Left hindlimb (tissue), 1 donor: ENCODE measurements at places on chromosomes 16 and 17.

GRCh38 chr16:84614623-84614967, 3.3 kb downstream of the COTL1 start:
- DNase-seq, result no peak

DNA sequence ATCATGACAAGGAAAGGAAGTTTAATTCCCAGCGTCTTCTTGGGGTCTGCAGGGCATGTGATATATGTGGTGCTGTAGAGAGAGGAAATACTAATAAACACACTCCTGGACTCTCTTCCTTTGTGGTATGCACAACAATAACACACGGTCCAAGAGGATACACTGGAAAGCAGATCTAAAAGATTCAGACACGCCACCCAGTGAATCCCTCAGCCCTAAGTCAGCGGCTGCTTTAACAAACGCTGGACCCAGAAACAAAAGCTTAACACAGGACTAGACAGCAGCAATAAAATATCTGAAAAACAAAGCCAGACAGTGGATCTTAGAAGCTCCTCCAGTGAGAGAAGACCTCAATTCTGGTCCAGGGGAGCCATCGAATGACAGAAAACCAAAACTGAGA, 13.1 kb downstream of the CFAP20 start:
- DNase-seq, result no peak

DNA sequence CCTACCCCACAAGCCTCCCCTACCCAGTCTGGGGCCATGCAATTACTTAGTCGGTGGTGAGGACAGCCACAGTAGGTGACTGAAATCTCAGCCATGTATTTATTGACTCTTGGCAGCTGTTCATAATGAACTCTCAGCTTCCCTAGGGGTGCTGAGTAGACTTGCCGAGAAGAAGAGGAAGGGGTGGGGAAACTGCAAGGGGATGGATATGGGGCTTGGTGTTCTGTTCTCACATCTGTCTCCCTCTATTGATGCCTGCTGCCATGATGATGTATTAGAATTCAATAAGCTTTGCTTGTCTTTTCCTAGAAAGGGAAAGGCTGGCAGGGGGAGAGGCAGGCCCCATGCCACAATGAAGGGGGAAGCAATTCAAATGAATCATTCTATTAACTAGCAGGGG, 112.9 kb downstream of the GP2 start:
- no peak for DNase-seq

- no peak for DNase-seq
Observed at GRCh38 chr16:65120461-65120830, 1.4 kb downstream of the CDH11 start.

- DNase-seq, result no peak
Observed at GRCh38 chr17:34172390-34172918, 82.6 kb upstream of the CCL2 start.

GRCh38 chr16:50440531-50440930, 71.7 kb upstream of the BRD7 start:
- no peak for DNase-seq

DNA sequence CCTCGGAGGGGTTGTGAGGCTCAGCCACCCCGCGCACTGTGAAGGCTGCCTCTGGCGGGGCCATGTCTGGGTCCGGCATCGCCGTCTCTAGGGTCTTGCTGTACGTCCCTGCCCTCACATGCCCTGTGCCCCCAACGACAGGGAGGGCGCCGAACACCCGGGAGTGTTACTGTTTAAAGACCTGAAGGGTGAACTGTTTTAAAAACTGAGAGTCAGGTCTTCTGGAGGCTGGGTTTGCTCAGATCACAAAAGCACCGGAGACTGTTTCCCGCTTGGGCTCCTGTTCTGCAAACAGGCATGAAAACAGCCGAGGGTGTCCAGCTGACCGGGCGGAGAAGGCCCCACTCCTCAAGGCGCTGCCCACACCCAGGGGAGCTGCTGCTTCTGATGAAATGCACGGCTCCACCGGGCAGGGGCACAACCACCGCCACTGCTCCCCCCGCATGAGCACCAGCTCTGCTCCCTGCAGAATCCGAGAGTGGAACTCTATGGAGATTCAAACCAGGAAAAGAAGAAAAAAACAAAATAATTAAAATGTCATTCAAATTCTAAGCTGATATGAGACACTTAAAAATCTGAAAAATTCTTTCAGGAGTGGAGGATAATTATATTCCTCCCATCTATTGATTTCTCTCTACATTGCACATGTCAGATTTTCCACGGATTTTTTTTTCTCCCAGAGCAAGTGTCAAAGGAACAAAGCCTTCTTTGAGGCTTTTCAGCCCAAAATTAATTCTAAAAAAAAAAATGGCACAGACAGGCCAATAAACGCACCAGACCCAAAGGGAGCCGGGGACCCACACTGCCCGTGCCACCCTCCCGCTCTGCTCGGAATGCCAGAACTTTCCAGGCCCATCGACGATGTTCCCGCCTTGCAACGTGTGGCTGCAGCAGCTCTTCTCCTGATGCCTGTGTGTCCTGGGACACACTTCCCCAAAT, 74.3 kb downstream of the LMF1 start:
- DNase-seq, result no peak

DNA sequence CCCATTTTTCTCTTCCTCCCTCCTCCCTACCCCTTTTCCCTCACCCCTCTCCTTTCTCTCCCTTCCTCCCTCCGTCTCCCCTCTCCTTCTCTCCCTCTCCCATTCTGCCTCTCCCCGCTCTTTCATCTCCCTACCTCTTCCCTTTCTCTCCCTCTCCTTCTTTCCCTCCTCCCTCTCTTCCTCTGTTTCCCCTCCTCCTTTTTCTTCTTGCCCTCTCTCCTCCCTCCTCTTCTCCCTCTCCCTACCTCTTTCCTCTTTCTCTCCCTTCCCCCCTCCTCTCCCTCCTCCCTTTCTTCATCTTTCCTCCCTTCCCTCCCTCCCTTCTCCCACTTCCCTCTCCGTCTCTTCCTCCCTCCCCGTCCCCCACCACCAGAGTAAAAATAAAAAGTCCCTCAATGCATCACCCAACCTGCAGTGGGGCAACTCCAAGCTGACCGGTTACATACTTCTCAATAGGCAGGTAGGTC, 10.4 kb downstream of the CHD9NB start:
- DNase-seq, result no peak

- no peak for DNase-seq
Observed at GRCh38 chr17:17748179-17748578, 66.9 kb downstream of the RAI1 start.

DNA sequence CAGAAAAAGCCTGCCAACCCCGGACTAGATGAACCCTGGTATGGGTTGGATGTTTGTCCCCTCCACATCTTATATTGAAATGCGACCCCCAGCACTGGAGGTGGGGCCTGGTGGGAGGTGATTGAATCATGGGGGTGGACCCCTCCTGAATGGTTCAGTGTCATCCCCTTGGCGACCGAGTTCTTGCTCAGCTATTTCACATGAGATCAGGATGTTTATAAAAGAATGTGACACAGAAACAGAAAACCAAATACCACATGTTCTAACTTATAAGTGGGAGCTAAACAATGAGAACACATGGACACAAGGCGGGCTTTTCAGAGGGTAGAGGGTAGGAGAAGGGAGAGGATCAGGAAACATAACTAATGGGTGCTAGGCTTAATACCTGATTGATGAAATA, 576.0 kb upstream of the HSBP1 start:
- DNase-seq, result no peak

GRCh38 chr16:49617710-49618330, 238.1 kb downstream of the ZNF423 start:
- DNase-seq, result no peak

GRCh38 chr17:27506348-27507218, 50.3 kb downstream of the KSR1 start:
- DNase-seq, result no peak

DNA sequence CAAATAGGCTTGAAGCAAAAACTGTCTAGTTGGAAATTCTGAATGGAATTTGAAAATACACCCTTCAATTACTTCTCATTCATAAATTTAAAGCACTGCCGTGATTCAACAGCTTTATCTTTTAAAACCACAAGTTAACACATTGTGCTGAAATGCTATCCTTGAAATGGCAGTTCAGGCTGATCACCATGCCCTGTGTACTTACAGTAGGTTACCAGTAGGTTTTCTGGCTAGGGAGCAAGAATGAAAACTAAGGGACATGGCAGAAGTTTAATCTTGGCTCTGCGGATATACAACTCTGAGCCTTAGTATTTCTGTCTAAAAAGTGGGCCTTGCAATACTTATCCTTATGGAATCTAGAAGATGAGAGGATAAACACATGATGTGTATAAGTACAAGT, 28.0 kb downstream of the NXPH3 start:
- DNase-seq, result no peak

- no peak for DNase-seq
Observed at GRCh38 chr16:57735755-57736418, at the start of gene KATNB1. KATNB1 (plus strand) TSS chr16:57735770; CDS start chr16:57737244, 1,474 bp downstream.

DNA sequence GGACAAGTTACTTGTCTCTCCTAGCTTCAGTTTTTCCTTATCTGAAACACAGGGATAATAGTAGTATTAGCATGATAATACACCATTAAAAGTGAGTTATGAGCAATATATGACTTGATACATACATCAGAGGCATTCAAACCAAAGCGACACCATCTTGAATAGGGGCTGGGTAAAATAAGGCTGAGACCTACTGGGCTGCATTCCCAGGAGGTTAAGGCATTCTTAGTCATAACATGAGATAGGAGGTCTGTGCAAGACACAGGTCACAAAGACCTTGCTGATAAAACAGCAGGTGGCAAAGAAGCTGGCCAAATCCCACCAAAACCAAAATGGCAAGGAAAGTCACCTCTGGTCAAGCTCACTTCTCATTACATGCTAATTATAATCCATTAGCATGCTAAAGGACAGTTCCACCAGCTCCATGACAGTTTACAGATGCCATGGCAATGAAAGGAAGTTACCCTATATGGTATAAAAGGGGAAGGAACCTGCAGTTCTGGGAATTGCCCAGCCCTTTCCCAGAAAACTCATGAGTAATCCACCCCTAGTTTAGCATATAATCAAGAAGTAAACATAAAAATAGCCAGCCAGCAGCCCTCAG, 37.2 kb upstream of the HS3ST3A1 start:
- DNase-seq, result no peak

DNA sequence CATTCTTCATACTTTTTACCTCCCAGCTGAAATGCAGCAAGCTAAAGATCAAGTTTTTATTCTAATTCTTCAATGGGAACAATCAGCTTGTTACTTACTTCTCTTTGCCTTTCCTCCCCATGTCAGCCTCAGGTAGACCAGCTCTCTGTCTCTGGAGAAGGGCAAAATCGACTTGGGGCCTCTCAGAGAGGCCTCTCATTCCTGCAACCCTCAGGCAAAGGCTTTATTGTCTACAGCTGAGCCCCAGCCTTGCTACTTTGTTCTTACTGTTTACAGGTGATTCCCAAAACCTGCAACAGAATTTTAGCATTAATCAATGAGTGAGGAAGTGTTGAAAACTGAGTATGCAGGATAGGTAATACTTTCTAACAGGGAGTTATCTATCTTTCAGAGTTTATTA, 148.6 kb downstream of the KIF2B start:
- DNase-seq, result no peak

DNA sequence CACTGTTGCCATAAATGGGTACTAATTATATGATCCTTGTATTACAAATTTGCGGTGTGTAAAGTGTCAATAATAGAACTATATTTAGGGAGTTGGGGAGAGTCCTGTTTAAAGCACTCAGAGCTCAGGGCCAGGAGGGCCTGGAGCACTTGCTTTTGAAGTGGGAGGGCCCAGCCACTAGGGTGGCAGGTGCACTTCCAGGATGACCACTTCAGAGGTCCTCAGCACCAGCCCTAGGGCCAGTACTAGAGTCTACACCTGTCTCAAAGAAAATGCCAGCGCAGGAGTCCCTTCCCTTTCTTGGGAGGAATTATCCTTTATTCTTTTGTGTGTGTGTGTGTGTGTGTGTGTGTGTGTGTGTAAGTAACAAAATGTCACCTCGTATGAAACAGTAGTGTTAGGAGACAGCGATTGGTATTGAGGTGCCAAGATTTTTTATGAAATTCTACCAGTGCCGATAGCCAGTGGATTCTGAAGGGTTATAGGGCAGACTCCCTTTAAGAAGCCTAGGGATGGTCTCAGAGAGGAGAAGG, 31.9 kb downstream of the MYO18A start:
- DNase-seq, result no peak

DNA sequence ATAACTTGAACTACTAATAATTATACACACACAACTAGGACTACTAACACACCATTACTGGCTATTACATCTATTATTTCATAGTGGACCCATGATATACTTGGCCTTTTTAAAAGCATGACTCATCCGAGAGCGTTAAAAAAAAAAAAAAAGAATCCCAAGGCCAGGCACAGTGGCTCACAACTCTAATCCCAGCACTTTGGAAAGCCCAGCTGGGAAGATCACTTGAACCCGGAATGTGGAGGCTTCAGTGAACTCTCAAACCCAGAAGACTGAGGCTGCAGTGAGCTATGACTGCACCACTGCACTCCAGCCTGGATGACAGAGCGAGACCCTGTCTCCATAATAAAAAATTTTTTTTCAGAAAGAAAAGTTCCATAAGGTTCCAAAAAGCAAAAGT, 3.1 kb downstream of the GLG1 start:
- DNase-seq, result no peak

- DNase-seq, result no peak
Observed at GRCh38 chr17:12358477-12358876, 307.2 kb upstream of the MYOCD start.

GRCh38 chr16:25224731-25225319, 8.1 kb downstream of the AQP8 start:
- DNase-seq, result no peak

DNA sequence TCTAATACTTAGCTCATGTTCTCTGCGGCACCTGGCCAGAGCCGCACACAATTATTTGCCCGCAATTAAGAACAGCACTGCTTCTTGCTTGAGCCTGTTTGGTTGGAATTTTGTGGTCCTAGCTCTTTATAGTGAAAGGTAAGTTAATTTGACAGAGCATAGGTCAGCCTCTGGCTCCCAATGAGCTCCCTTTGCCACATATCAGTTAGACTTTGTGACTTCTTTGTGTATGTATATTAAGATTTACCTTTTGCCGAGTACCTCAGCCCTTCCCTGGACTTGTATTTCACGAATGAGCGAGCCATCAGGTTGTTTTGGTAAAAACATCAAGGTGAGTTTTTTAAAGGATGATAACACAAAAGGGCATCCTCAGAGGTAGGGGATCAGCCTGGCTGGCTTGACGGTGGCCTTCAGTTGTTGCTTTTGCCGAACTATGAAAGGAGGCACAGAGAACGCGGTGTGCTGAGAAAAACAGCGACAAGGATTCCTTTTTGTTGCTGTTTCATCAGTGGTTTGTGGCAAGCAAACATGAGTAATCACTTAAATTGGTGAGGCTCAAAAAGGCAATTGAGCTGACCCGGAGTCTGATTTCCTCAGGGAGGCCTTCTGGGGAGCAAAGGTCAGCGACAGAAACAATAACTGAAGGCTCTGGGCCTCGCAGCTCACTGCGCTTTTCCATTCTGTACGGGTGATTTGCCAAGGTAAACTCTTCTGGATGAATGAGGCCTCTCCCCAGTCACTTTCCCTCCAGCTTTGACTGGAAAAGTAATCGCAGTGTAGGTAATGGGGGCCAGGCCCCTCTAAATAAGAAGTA, 163.6 kb downstream of the HS3ST3A1 start:
- no peak for DNase-seq
